Fibroblast of lung (primary cell): ENCODE measurements at places on chromosomes 3 and 15. TPM values are rescaled to one million over a fixed set of nuclear protein-coding genes. Genes with fewer than 3 reads are reported as not detected.

GRCh38 chr15:100766243-100767000 lies 113.2 kb upstream of the ALDH1A3 start:
- DNase-seq: no peak
- no peaks in the 10 kb centered on the region for H3K4me1 ChIP-seq
- no peak overlapping the region for H3K4me3 ChIP-seq
- no peaks in the 10 kb centered on the region for H3K27me3 ChIP-seq
- no peak overlapping the region for H3K27ac ChIP-seq

GRCh38 chr3:46943237-46944187 lies 33.0 kb downstream of the CCDC12 start:
- H3K4me3 ChIP-seq: no peak overlapping the region
- DNase-seq: no peak
- H3K36me3 ChIP-seq: peaks cover 9% of the 10 kb centered on the region
- H3K27me3 ChIP-seq: no peaks in the 10 kb centered on the region
- no peak overlapping the region for H3K27ac ChIP-seq
- H3K4me1 ChIP-seq: no peaks in the 10 kb centered on the region

GRCh38 chr3:14405360-14406238 lies 3.2 kb downstream of the SLC6A6 start:
- no peak overlapping the region for H3K4me3 ChIP-seq
- H3K4me1 ChIP-seq: peaks cover 10% of the 10 kb centered on the region
- H3K36me3 ChIP-seq: no peaks in the 10 kb centered on the region
- H3K27me3 ChIP-seq: no peaks in the 10 kb centered on the region
- no peak for DNase-seq

- H3K27ac ChIP-seq: no peak overlapping the region
- H3K36me3 ChIP-seq: no peaks in the 10 kb centered on the region
- no peaks in the 10 kb centered on the region for H3K4me1 ChIP-seq
- peak; percentile 66 for DNase-seq
- no peaks in the 10 kb centered on the region for H3K27me3 ChIP-seq
Observed at GRCh38 chr15:51499379-51499976, 123.1 kb downstream of the DMXL2 start.

Gene SPESP1
- total RNA-seq: 4.6 and 8.2 TPM in 2 replicates

DNA sequence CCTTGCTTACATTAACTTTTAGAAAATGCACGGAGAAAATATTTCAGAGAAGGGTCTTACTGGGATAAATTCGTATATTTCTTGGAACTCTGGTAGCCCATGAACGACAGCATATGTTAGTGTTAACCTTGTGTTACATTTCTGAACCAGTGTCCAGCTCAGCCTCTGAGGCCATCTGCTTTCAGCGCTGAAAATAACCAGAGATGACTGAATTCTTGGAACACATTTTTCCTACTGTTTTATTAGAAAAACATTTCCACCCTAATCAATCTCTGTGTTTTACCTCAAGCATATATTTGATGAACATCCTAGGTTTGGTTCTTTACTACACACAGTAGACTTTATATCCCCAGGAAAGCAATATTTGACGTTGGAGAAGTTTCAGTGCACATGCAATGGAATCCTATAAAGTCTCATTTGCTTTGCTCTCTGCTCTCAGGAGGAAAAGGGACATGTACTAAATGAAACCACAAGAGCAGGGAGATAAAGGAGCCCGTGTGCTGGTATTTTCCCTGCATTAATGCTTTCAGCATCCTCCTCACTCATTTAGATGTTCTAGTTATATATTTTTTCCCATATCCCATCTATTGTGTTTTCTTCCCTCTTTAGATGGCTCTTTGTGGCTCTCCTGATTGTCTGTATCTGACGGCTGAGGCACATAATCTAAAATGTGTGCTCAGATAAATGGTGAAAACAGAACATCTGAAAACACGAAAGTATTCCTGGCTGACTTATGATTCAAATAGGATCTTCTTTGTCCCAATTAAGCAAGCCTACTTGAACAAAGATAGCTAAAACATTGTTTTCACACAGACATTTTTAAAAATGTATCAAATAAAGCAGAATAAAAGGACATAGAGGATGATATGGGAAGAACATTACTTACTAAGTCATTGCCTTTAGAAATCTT lies 151.7 kb upstream of the KCNMB2 start:
- H3K36me3 ChIP-seq: no peaks in the 10 kb centered on the region
- H3K27me3 ChIP-seq: no peaks in the 10 kb centered on the region
- peak overlapping the region; percentile 17 for H3K27ac ChIP-seq
- H3K4me1 ChIP-seq: peaks cover 15% of the 10 kb centered on the region
- peak; percentile 30 for DNase-seq
- no peak overlapping the region for H3K4me3 ChIP-seq

DNA sequence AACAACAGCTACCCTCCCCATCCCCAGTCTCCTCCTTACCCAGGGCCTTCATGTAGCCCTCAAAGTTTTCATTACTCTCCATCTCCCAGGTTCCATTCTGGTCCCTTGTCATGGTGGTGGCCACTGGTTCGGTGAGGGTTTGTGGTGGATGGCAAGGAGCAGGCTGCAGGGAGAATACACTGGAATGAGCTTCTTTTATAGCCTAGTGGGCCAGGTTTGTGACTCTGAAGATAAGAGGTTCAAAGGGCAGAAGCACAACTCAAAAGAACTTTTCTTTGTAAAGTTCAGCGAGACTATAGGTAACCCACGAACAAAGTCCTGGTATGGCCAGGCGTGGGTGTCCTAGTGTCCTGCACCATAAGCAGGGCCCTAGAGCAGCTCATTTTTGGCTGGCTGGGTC lies at the start of gene RBP2:
Gene RBP2, minus strand, starts transcription at position 169 of the 400 bp plus-strand sequence. Its CDS starts 57 bp downstream, at position 112.
- no peaks in the 10 kb centered on the region for H3K4me1 ChIP-seq
- H3K27me3 ChIP-seq: no peaks in the 10 kb centered on the region
- no peak for DNase-seq
- H3K27ac ChIP-seq: no peak within 1 kb of the TSS

GRCh38 chr3:132006605-132007204 lies 28.1 kb downstream of the CPNE4 start:
- no peaks in the 10 kb centered on the region for H3K27me3 ChIP-seq
- no peaks in the 10 kb centered on the region for H3K4me1 ChIP-seq
- DNase-seq: peak; percentile 14
- H3K4me3 ChIP-seq: no peak overlapping the region
- H3K36me3 ChIP-seq: no peaks in the 10 kb centered on the region

Gene CLN6
- total RNA-seq: 5.6 and 6.2 TPM in 2 replicates

- no peak overlapping the region for H3K4me3 ChIP-seq
- no peaks in the 10 kb centered on the region for H3K36me3 ChIP-seq
- DNase-seq: no peak
- H3K4me1 ChIP-seq: no peaks in the 10 kb centered on the region
- no peaks in the 10 kb centered on the region for H3K27me3 ChIP-seq
Observed at GRCh38 chr3:166270429-166270828, 433.2 kb upstream of the BCHE start.

DNA sequence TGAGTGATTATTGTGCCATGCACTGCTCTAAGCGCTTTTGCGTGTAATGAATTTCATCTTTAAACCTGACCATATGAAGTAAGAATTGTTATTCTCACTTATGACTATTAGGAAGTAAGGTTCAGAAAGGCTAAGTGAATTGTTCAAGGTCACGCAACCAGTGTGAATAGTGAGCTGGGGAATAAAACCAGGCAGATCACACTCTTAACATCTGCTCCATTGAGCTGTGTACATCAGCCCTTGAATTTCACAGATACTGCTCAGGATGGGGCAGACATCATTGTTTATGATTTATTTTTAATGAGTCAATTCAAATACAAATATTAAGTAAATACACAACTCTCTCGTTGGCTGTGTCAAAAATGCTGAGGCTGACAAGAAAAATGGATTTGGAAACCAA lies 184.5 kb downstream of the FNDC3B start:
- no peak overlapping the region for H3K27ac ChIP-seq
- H3K4me1 ChIP-seq: peaks cover 15% of the 10 kb centered on the region
- no peak overlapping the region for H3K4me3 ChIP-seq
- no peak for DNase-seq

GRCh38 chr3:179973931-179974361 lies 62.8 kb downstream of the PEX5L start:
- DNase-seq: no peak
- no peak overlapping the region for H3K27ac ChIP-seq
- H3K4me1 ChIP-seq: no peaks in the 10 kb centered on the region
- H3K36me3 ChIP-seq: no peaks in the 10 kb centered on the region
- no peak overlapping the region for H3K4me3 ChIP-seq

GRCh38 chr15:29681946-29682345 lies 140.3 kb downstream of the TJP1 start:
- H3K4me3 ChIP-seq: no peak overlapping the region
- DNase-seq: no peak
- H3K36me3 ChIP-seq: no peaks in the 10 kb centered on the region

Gene SCN11A
- total RNA-seq: under 0.01 and 0.17 TPM in 2 replicates

DNA sequence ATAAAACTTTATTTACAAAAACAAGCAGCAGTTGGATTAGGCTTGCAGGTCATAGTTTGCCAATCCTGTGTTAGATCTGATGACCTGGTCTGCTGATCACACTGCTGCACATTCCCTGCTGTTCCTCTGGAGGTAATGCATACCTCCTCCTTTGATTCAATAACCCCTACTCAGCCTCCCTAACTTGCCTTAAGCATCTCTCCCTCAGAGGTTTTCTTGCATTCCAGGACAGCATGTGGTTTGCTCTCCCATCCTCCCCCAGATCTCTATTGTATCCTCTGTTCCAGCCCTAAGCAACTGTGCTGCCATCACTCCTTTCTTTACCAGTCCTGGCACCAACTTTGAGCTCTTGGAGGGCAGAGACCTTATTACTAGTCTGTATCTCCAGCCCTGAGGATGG lies 63.4 kb downstream of the CACNA2D3 start:
- no peaks in the 10 kb centered on the region for H3K36me3 ChIP-seq
- no peak overlapping the region for H3K4me3 ChIP-seq
- no peaks in the 10 kb centered on the region for H3K27me3 ChIP-seq
- no peak overlapping the region for H3K27ac ChIP-seq
- DNase-seq: no peak

Gene OPA1
- total RNA-seq: 53.2 and 63.9 TPM in 2 replicates

DNA sequence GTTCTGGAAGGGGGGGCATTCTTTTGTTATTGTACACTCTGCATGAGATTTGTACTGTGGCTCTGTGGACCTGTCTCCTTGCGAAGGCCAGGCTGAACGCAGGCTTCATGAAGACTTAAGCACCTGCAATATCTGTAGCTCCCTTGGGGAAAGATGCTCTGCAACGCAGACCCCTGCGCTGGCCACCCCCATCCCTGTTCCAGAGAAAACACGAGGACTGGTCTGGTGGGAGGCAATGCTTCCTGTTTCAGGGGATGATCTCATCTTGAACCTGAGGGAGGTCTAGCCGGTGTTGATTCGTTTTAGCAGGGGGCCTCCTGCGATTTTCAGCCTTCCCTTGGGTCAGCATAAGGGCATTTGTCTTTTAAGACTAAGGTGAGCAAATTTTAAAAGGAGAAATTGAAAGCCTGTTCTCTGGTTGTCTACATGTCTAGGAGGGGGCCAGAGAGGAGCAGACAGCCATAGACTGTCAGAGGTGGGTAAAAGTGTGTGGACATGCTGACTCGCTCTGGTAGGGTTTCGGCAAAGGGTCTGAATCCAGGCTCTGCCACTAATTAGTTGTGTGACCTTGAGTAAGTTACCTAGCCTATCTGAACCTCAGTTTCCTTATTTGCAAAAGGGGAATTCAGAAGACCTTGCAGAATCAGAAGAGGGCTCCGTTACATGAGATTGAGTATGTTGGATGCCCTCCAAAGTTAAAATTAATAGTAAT lies 80.9 kb upstream of the RASGRF1 start:
- H3K4me1 ChIP-seq: no peaks in the 10 kb centered on the region
- H3K4me3 ChIP-seq: no peak overlapping the region
- no peaks in the 10 kb centered on the region for H3K27me3 ChIP-seq
- H3K36me3 ChIP-seq: no peaks in the 10 kb centered on the region
- DNase-seq: no peak

GRCh38 chr15:101563176-101563796 lies 73.8 kb upstream of the PCSK6 start:
- DNase-seq: no peak
- no peaks in the 10 kb centered on the region for H3K36me3 ChIP-seq

GRCh38 chr3:55417211-55417610 lies 69.9 kb downstream of the WNT5A start:
- no peak overlapping the region for H3K27ac ChIP-seq
- no peaks in the 10 kb centered on the region for H3K27me3 ChIP-seq
- H3K4me3 ChIP-seq: no peak overlapping the region
- H3K4me1 ChIP-seq: peaks cover 3% of the 10 kb centered on the region
- no peaks in the 10 kb centered on the region for H3K36me3 ChIP-seq

Gene KCNAB1
- total RNA-seq: 0.26 and 0.33 TPM in 2 replicates

GRCh38 chr3:150251187-150252062 lies 156.7 kb upstream of the TSC22D2 start:
- peak overlapping the region; percentile 40 for H3K27ac ChIP-seq
- H3K27me3 ChIP-seq: no peaks in the 10 kb centered on the region
- H3K36me3 ChIP-seq: no peaks in the 10 kb centered on the region
- no peak overlapping the region for H3K4me3 ChIP-seq

DNA sequence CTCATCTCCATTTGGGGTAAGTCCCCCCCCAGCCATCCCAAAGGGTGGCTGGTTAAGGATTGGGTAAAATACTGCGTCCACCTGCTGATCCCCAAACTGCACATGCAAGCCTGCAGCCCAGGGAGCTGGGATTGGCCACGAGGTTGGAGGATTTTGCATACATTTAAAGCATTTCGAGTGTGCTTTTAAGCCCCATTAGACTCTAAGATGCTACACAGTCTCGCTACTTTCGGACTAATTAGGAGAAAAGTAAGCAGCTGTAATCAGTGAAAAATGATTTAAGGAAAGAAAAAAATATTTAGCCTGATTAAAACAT lies 23.9 kb downstream of the SLC6A6 start:
- DNase-seq: no peak
- no peak overlapping the region for H3K4me3 ChIP-seq

Gene DISP2
- under 0.01 and 0.26 TPM in 2 replicates for total RNA-seq

Gene SPINK8
- total RNA-seq: not detected in 2 replicates

DNA sequence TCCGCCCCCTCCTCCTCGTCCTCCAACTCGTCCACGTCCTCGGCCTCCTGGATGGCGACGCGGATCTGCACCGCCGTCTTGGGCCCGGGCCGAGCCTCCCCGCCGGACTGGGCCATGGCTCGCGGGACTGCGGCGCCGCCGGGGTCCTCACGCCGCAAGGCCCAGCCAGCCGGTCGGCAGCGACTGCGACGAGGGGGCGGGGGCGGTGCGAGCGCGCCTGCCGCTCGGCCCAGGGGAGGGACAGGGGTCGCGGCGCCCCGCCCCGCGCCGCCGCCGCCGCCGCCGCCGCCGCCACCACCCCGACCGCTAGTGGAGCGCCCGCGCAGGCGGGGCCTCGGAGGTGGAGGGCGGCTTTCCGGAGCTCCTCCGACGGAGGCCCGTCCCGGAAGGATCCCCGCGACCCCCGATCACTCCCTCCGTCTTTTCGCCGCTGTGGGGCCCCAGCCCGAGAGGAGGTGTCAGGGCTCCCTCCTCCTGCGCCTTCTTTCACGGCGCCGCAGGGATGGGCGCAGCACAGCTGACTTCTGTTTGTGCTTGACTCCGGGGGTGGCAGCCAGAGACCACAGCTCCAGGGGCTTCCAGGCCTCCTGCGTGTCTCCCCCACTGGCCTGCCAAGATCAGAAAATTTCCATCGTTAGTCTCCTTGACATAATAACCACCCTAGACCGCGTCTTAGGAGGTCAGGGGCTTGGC lies at the start of gene LARP6:
Gene LARP6, minus strand, starts transcription at position 185 of the 693 bp plus-strand sequence. Its CDS starts 69 bp downstream, at position 116.
- H3K27me3 ChIP-seq: no peaks in the 10 kb centered on the region
- DNase-seq: peak; percentile 49
- H3K4me3 ChIP-seq: peak within 1 kb of the TSS; percentile 60
- H3K36me3 ChIP-seq: peaks cover 5% of the 10 kb centered on the region
- H3K27ac ChIP-seq: peak within 1 kb of the TSS; percentile 90
- H3K4me1 ChIP-seq: peaks cover 29% of the 10 kb centered on the region
